ENCODE measurements at places on chromosomes 11 and 22.

DNA sequence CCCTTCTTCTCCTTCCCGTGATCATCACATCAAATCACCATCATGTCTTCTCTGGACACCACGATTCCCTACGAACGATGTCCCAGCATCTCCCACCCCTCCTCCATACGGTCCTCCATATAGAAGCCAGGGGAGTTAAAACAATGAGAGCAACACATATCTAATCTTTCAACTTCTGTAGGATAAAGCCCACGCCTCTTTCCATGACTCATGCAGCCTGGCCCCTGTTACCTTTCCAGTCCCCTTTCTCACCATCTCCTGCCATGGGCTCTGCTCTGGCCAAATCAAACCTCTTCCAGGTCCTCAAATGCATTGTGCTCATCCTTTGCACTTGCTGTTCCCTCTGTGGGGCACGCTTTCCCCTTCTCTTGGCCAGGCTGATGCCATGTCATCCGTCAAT, 23.6 kb downstream of the RPS6KA4 start:
- no peak for DNase-seq

DNA sequence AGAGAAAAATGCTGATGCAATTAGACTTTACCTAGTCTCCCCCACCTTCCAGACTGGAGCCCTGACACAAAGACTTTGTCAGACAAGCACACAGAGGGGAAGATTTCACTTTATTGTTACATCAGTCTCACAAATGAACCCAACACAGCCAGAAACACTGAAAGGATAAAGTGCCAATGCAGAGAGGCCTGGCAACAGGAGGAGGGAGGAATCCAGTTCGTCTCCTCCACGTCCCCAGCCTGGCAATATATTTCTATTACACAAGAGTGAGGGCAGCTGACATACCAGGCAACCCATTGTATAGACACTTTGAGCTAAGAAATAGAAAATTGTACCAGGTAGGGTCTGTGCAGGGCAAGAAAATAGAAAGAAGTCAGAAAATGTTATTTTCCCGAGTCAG, 16.2 kb upstream of the TMEM9B start:
- no peak for DNase-seq

DNA sequence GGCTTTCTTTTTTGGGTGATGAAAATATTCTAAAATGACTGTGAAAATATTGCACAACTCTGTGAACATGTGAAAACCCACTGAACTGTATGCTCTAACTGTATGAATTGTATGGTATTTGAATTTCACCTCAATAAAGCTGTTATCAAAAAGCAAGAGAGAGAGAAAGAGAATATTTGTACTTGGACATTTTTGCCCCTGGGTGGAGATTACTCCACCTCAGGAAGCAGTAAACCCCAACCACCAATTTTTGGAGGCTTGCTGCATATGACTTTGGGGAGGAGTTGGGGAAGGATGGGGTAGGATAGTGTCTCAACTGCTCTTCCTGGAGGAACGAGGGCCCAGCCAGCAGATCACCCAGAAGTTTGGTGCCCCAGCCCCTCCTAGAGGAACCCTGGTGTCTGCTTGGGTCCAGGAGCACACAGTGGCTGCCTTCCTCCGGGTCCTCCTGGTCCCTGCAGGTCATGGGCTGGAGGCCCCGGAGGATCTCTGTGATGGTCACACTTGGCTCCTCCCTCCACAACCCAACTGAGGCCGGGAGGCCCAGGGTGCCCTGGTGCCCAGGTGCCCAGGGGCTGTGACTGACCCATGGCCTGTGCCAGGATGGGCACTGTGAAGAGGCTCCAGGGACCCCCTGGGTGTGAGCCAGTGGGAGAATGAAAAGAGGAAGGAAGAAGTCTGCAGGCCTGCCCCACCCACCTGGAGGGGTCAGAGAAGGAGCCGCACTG, 15.3 kb upstream of the PICK1 start:
- no peak for DNase-seq

DNA sequence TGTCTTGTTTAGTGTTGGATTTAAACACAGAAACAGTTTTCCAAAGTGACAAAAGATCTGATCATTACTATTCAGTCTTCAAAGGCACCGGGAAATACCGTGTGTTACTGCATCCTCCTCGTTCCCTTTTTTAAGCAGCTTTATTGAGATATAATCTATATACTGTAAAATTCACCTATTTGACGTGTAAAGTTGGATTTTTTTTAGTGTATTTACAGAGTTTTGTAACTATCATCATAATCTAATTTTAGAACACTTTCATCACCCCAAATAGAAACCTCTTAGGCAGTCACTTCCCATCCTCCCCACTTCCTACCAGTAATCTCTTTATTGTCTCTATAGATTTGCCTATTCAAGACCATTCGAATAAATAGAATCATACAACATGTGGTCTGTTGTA, 1.4 kb downstream of the ANO5 start:
- DNase-seq, result no peak

- DNase-seq, result no peak
Measured at GRCh38 chr11:19499999-19500398, 212.6 kb upstream of the NAV2 start.

DNA sequence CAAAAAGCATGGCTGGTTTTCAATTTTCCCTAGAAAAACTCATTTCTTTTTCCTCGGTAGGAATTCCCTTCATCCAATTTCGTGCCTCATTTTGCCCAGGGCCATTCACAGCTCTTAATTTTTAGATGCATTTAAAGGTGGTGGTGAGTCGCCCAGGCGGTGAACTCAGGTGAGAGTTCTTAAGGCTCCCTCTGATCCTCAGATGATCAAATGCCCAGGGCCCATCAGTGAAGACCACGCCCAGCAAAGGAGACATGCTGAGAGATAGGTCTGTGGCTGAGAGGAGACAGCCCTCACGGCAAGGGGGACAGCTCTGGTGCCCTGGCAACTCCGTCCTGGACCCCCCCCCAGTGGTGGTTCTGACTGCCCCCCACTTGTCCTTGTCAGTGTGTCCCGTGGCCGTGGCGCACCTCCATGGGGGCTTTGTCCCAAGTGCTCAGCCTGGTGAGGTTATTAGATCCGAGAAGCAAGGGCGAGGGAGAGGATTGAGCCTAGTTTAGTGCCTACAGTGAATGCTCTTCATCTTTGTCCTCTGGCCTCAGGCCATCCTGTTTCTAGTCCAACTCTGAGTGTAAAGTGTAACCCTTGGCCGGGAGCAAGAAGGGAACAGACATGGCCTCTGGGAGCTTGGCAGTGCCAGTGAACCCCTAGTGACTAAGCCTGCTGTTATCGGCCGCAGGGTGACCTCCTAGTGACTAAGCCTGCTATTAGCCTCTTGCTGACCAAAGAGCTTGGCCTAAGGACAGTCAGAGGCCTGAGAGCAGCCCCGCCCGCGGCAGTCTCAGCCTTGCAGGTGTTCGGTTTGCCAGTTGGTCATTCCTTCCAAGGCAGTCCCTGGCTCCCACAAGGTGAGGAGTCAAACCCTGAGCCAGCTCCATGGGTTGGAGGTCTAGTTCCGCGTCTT, 83.5 kb downstream of the CTTN start:
- DNase-seq, result no peak

DNA sequence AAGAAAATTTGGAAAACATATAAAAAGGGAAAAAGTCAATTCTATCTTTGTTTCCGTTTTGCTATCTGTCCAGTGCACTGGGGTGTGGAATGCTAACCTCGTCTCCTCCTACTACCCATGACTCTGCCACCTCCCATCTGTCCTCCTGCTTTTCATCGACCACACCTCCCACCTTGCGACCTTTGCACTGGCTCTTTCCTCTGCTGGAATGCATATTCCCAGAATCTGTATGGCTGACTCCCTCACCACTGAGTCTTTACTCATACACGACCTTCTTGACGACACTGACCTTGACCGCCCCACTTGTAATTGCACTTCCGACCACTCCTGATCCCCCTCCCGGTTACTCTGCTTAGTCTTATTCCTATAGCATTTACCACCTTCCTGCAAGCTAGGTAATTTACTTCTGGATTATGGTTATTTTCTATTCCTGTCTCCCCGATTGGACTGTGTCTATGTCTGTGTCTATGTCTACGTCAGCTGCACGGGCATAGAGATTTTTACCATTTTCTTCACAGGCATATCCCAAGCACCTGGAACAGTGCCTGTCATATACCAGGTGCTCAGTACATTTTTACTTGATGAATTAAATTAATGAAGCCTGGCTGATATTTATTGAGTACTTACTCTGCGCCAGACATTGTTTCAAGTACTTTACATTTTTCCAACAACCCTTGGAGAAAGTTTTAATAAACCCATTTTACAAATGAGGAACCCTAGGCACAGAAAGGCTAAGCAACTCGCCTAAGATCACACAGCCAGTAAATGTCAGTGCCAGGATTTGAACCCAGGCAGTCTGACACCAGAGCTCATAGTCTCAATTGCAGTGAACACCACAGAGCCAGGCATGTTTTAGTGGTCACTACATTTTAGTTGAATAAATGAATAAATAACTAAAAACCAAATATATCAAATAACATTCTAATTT, 89.3 kb upstream of the SLC22A12 start:
- no peak for DNase-seq

DNA sequence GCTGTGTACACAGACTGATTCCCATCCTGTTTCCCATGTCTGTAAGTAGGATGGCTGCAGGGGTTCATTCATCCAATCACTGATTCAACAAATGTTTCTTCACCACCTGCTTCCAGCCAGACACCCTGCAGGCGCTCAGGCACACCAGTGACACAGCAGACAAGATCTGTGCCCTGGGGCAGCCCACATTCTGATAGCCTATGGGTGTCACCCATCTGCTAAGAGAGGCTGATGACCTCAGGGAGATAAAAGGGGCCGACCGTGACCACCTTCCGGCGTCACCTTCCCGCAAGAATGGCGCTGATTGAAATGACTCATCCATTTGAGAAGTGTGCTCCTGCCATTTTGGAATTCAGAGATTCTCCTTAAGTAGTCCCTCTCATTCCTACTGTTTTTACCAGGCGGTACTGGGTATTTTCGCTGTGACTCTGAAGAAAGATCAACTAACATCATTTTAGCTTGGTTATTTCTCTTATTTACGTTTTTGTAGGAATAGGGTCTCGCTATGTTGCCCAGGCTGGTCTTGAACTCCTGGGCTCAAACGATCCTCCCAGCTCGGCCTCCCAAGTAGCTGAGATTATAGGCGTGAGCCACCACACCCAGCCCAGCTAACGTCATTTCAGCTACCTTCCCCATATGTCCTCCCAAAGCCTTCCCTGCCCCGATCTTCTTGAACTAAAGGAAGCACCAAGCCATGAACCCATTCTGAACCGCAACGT, 73.2 kb upstream of the BID start:
- no peak for DNase-seq

GRCh38 chr22:28405588-28405987, 274.1 kb downstream of the TTC28 start:
- DNase-seq, result no peak

GRCh38 chr11:5690736-5691135, 1.1 kb downstream of the TRIM22 start:
- no peak for DNase-seq

- DNase-seq, result no peak
Measured at GRCh38 chr11:121237686-121238658, 54.6 kb upstream of the SC5D start.

- no peak for DNase-seq
Measured at GRCh38 chr11:111523343-111523742, 8.8 kb downstream of the HOATZ start.

DNA sequence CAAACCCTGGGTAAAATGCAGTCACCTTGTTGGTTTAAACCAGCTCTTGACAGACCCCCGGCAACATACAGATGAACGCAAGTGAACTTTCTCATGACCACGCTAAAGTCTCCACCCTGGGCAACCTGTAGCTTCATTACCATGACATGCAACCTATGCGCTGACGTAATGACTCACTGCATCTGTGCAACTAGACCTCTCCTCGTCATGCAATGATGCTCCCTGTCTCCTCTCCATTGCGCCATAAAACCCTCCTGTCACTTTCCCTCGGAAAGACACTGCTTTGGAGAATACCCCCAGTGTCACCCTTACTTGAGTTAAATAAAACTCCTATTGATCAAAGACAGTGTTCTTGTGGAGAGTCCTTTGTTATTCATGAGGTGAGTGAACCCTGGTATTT, 52.5 kb downstream of the RCN1 start:
- DNase-seq, result no peak

DNA sequence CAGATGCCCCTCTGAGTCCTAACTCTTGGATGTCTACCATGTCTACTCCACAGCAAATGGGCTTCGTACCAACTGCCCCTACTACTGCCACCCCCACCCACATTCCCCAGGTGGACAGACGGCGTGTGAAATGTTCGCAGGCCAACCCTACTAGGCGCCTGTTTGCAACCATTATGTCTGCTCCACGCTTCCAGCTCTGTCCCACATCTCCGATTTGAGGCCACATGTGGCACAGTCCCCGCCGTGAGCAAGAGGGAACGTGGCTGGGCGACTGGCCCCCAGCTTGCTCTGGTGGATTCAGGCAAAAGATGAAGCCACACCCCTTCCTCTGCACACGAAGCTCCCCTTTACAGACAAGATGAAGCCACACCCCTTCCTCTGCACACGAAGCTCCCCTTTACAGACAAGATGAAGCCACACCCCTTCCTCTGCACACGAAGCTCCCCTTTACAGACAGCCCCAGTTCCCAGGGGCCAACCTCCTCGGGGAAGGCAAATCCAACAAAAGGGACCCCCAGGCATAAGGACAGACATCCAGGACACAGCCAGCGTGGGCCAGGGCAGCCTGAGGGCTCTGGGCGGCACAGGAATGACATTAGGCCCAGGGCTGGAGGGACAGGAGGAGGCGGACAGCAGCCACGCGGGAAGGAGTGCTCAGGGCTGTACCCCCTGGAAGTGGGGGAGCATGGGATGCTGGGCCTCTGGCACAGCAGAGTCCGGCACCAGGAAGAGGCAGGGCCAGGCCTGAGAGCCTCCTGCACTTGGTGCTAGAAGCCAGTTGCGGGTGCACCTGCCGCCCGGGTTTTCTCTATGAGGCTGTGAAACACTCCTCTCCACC, 106.2 kb downstream of the SHANK2 start:
- DNase-seq, result no peak

- no peak for DNase-seq
Measured at GRCh38 chr11:117610901-117611300, 186.1 kb downstream of the DSCAML1 start.

- no peak for DNase-seq
Measured at GRCh38 chr11:128472128-128473089, 114.9 kb downstream of the ETS1 start.

DNA sequence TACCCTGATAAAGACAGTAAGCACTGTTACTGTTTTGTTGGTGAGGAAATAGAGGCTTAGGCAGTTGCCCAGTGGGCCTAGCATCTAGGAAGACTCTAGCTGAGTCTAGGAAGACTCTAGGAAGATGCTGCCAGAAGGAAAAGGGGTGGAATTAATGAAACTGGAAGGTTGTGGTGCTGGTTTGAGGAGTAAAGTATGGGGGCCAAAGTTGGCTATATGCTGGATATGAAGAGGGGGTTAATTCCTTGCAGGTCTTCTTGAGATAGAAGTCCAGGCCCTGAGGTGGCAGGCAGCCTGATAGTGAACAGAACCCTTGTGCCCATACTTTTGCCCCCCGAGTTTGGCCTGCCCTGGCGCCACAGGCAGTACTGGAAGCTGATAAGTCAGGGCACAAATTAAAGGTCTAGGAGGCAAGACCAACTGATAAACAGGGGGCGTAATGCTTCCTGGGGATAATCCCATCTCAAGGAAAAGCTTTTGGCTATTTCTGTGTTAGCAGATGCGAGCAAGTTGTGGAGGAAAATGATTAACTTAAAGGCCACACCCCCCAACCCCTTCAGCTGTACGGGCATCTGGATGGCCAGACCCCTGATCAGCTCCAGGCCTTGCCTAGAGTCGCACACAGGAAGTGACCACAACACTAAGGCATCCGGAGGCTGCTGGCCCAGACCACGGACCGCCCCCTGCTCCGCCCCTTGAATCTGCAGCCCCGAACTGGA, 3.1 kb downstream of the ILK start:
- DNase-seq, result peak; percentile 80
